Stimulated activated CD4-positive, alpha-beta T cell treated with anti-CD3 and anti-CD28 coated beads, Interleukin-1b, Interleukin-23, amount 100 ng/mL, for 48 hours (primary cell): ENCODE measurements at places on chromosomes 2 and 18.

DNA sequence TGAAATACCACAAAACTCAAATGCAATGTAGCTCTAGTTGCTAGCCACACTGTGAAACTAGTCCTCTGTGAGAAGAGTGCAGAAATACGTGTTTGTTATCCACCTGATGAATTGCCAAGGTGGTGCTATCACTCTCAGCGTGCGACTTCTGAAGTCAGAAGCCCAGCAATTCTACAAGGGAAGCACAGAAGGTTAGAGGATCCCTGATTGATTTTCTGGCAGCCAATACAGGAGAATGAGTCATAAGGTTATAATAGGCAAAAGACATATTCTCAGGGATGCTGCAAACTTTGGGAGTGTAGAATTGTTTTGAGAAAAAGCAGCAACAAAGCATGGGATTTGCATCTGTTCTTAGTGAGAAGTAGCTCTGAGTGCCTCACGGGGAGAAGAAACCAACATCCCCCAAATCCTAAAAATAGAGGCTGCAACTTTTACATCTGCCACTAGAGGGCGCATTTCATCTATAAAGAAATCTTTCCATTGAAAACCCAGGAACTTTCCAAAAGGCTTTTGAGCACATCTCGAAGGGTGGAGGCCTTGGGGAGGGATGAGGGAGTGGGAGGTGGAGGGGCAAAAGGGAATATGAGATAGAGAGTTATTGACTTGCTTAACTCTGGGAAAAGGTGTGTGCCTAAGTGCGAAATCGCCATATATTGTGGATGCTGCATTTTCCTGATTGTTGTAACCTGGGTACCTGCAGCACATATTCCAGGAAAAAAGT lies 78.0 kb downstream of the TMEM182 start:
- DNase-seq, result peak; percentile 5

DNA sequence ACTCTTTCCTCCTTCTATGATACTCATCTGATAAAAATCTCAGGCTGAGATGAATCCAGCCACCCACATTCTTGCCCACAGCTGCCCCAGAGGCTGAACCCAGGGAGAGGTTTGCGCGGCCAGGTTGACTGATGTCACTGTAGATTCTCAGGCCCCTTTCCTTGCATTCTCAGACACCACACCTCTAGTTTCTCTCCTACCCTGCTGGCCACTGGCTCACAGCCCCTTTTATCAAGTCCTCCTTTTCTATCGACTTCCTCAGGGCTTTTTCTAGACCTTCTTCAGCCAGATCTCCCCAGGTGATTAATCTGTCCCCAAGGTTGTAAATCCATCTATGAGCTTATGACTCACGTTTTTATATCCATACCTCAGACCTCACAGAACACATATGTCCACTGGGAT lies 99.8 kb downstream of the TACR1 start:
- DNase-seq, result no peak

GRCh38 chr2:133674066-133674432 lies 105.8 kb upstream of the NCKAP5 start:
- DNase-seq, result no peak

GRCh38 chr2:19802086-19802841 lies 99.5 kb downstream of the TTC32 start:
- DNase-seq, result no peak

GRCh38 chr2:224518806-224519580 lies 66.2 kb downstream of the CUL3 start:
- DNase-seq, result no peak

GRCh38 chr2:212284166-212284565 lies 254.4 kb downstream of the ERBB4 start:
- no peak for DNase-seq

DNA sequence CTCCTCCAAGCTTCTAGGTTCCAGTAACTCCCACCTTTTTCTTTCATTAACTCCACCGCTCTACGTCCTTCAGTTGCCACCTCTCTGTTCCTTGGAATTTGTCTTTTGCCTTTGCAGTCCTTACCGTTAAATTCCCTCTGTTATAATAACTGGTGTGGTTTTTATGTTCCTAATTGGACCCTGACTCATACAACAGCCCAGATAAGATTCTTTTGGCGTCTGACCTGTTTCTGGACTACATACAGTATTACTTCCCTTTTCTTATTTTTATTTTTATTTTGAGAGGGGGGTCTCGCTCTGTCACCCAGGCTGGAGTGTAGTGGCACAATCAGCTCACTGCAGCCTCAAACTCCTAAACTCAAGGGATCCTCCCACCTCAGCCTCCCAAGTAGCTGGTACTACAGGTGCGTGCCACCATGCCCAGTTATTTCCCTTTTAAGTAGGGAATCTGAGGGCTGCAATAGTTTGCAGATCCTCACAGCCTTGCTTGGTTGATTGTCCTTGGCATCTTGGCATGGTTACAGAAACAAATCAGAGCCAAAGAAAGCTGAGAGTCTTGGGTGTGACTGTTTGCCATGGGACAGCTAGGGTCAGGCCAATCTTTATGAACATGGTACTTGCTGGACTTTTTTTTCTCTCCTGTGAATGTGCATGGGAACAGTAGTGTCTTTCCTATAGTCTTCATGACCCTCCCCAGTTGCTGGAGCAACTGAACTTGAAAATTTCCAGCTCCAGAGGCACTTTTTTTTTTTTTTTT lies 22.0 kb downstream of the TCF23 start:
- no peak for DNase-seq

- no peak for DNase-seq
Measured at GRCh38 chr18:9608728-9609127, 5.6 kb downstream of the PPP4R1 start.

- DNase-seq, result no peak
Measured at GRCh38 chr2:181140928-181141327, 160.5 kb downstream of the UBE2E3 start.

DNA sequence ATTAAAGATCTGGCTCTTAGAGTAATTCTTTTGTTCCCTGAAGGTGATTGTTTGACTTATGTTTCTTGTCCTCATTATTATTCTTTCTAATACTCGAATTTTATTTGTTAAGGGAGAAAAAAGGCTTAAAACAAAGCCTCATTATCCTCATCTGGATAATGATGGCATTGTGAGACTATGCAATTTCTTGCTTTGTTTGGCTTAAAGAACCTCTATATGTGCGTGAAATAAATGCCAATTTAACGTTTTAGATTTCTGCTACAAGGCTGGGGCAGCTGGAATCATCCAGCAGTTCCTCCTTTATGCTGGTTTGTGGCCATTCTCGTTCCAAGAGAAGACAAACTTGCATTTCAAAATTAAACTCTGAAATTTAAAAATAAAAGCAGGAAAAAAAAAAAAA lies 4.9 kb upstream of the DPYSL5 start:
- DNase-seq, result no peak

- DNase-seq, result no peak
Measured at GRCh38 chr2:177489719-177490301, 97.2 kb downstream of the AGPS start.

GRCh38 chr2:110173523-110173922 lies 31.3 kb downstream of the NPHP1 start:
- no peak for DNase-seq

- DNase-seq, result no peak
Measured at GRCh38 chr2:173058097-173058496, 17.5 kb upstream of the MAP3K20 start.

- no peak for DNase-seq
Measured at GRCh38 chr18:46771141-46771540, 14.3 kb upstream of the ST8SIA5 start.

GRCh38 chr2:159996792-159997546 lies 65.4 kb downstream of the PLA2R1 start:
- no peak for DNase-seq

DNA sequence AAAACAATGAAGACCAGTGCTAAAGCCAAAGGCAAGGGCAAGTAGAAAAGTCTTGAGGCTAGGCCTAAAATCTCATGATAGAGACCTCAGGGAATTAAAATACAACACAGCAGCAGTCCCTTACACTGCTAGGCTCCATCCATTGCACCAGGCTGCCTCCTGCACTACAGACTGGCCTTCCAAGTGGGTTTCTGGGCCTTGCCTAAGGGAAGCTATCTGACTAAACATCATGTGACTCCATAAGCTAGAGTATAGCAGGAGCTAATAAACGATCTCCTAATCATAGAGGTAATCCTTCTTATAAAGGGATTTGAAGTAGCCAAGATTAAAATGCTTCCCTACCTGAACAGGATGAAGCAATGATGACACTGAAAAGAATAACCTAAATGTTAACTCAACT lies 77.6 kb upstream of the NFU1 start:
- DNase-seq, result no peak

DNA sequence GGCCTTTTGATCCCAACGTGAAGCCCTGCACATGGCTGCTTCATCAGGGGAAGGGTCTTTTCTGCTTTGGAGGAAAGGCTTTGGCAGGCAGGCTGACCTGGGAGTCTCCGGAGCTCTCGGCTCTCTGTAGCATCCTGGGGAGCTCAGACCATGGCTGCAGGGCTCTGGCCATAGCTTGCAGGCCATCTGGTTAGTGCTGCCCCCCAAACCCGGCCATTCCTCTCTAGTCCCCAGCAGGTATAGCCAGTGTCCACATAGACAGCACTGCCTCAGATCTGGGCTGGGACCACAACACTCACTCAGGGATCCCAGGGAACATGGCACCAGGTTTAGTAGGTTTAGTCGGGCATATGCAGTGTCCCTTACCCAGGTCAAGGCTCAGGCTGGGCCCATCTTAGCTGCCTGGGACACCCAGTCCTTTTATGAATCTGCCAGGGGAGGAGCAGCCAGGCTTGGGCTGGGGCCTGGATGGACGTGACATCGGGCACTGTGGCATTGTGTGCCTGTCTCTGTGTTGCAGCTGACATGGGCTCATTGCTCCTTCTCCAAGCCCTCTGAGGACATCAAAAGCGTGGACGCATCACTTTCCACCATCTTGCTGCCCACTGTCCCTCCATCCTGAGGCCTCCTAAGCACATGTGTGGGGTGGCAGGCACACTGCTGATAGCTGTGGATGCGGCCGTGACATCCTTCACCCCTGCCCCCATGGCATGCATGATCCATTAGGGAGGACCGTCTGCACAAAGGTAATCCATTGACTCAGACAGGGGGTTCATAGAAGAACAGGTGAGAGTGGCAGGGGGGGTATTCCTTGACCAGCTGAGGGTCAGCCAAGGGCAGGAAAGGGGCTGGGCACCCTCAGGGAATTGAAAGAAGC lies 19.2 kb upstream of the GPR35 start:
- DNase-seq, result no peak

- no peak for DNase-seq
Measured at GRCh38 chr18:37450434-37451132, 115.0 kb downstream of the CELF4 start.

DNA sequence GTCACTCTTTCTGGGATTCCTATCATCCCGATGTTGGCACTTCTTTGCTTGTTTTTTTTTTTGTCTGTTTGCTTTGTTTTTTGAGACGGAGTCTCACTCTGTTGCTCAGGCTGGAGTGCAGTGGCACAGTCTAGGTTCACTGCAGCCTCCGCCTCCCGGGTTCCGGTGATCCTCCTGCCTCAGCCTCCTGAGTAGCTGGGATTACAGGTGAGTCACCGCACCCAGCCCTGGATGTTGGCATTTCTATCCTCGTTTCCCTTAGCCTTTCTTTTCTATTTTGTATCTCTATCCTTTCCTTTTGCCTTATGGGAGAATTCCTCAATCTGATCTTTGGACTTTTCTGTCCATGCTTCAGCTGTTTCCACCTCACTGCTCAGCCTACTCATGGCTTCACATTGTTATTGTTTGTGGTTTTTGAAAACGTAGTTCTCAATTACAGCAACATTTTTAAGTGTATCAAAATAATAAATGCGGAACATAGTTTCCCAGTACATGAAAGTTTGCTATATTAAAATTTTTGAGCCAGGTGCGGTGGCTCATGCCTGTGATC lies 62.1 kb upstream of the ZNF516 start:
- DNase-seq, result no peak

GRCh38 chr18:9941103-9941502 lies 27.3 kb downstream of the VAPA start:
- no peak for DNase-seq

DNA sequence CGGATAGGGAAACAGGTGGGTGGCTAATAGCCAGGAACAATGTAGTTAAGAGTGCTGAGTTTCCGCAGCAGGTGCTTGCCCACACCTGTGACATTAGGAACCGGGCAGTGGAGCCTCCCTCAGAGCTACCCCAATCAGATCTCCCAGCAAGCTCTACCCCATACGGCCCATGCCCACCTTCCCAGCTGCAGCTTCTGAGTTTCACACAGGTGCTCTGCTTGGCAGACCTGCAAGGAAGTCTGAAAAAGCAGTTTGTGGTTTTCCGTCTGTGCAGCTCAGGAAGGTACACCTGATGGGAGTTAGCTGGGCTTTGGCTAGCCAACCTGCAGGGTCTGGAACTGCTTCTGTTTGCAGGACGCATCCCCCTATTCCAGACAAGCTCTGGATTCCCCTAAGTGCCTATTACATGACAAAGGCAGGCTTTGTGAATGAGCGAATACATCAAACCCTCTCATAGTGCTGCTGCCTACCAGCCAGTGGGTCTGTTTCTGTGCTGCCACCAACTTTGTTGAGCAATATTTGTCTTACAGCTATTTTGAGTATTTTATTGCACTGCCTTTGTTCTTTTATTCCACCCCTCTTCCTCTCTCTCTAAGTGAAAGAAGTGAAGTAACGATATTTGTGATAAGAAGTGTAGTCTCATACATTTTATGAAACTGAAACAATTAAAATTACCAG lies 24.7 kb upstream of the CEP68 start:
- DNase-seq, result no peak
